GM06990 (cell line): ENCODE measurements at places on chromosomes 3 and 15.
A peak's percentile ranks its signal among the peaks of the same experiment; 100 is the strongest.

DNA sequence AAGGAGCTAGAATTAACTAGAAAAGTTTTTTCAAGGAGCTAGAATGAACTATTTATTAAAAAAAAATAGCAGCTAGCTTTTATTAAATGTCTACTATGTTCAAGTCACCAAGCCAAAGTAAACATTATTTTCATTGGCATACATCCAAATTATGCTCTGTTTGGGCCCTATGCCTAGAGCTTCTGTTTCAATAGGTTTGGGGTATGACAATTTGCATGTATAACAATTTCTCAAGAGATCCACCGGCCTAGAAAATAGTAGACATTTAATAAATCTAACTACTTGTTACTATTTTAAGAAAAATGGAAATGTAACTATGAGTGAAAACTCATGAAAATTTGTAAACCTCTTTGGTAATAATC is 8.0 kb downstream of the GABRR3 start:
- no peak for DNase-seq

GRCh38 chr3:195551381-195551978 is 8.4 kb upstream of the PPP1R2 start:
- DNase-seq: no peak

GRCh38 chr3:98900265-98901118 is 1.0 kb downstream of the DCBLD2 start:
- peak; percentile 59 for DNase-seq

DNA sequence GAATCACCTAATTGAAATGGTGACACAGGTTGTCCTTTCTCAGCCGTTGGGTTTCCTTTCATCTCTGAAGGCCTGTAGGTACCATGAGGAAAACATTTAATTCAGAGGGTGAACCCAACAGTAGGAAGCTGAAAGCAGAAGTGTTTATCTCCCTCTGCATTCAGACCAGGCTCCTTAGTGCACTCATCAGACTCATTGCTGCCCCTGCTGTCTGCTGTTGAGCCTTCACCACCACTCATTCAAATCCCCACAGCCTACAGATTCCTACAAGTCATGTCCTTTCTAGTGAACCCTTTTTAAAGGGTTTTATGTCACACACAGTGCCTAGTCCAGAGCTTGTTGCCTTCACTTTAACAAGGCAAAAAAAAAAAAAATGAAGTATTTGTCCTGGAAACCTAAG is 13.4 kb downstream of the WDR48 start:
- peak; percentile 15 for DNase-seq

DNA sequence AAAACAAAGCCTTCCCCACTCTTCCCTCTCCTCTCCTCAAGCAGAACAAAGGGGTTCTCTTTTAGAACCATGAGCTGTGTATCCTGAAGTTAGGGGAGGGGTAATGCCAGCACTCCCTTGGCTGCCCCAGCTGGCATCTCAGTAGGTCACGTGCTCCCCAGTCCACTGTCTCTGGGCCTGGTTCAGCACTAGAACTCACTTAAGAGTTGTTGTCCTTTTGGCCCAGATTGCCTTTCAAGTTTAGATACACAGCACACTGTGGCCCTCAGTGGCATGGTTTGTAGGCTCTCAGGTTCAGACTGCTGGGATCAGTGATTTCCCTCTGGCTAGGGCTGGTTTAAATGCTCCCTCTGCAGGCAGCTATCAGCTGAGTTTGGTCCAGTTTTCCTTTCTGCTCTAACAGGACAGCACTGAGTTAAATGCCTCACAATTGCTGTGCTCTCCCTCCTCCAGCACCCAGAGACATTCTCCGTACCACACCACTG is 188.4 kb upstream of the ST8SIA2 start:
- no peak for DNase-seq

GRCh38 chr3:186361762-186362536 is at the start of gene DGKG:
TSS of gene DGKG (minus strand) at chr3:186362234. CDS start at chr3:186320459, 41,775 bp downstream.
- peak; percentile 78 for DNase-seq

DNA sequence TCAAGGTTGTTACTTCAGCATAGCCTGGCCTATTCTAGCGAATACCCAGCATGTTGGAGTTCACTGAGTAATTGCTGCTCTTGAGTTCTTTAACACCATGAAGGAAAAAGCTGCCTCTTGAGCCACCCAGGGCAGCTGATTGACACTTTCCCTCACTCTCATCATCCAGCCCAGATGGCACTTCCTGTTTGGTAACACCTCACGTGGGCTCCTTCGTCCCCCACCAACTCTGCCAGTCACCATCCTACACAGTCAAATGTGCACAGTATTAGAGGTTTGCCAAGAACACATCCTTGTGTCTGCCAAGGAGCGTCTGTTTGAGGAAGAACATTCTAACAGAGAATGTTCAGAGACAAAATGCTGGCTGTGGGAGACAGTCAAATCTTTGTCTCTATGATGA is 266.3 kb downstream of the RPLP1 start:
- no peak for DNase-seq

- no peak for DNase-seq
Measured at GRCh38 chr3:29156086-29156715, 124.7 kb upstream of the RBMS3 start.

- DNase-seq: no peak
Measured at GRCh38 chr15:40097968-40098476, 10.7 kb downstream of the BMF start.

DNA sequence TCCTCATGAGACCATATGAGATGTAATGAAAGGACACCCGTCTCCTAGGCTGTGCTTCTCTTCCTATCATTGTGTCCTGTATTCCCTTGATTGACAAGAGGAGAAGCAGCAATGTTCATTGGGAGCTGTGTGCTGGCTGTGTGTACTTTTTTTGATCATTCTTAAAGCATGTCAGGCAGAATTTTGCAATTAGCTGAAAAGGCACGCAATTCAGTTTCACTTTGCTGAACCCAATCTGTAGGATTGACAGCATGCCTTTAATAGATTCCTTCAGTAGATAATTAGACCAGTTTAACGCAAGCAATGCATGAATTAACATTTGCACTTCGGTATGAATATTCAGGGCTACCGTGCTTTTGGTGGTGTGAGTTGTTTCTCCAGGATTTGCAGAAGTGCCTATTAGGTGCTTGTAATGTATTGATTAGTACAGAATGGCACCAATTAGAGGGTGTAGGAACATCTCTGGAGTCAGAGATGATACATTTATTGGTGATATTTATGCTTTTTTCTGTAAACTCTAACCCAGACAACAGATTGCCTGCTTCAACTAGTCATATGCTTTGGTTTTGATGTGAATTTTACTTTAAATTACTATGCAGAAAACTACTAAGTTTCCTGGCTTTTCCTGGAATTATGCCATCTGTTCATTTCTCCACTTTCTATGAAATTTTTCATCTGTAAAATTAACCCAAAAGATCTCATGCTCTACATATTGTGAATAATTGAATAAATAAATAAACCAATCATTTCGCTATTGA is 114.3 kb downstream of the NSUN3 start:
- no peak for DNase-seq

DNA sequence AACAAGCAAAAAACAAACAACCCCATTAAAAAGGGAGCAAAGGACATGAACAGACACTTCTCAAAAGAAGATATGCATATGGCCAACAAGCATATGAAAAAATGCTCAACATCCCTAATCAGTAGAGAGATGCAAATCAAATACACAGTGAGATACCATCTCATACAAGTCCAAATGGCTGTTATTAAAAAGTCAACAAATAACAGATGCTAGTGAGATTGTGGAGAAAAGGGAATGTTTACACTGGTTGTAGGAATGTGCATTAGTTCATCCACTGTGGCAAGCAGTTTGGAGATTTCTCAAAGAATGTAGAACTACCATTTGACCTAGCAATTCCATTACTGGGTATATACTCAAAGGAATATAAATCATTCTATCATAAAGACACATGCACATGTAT is 44.5 kb downstream of the RIOX2 start:
- no peak for DNase-seq

DNA sequence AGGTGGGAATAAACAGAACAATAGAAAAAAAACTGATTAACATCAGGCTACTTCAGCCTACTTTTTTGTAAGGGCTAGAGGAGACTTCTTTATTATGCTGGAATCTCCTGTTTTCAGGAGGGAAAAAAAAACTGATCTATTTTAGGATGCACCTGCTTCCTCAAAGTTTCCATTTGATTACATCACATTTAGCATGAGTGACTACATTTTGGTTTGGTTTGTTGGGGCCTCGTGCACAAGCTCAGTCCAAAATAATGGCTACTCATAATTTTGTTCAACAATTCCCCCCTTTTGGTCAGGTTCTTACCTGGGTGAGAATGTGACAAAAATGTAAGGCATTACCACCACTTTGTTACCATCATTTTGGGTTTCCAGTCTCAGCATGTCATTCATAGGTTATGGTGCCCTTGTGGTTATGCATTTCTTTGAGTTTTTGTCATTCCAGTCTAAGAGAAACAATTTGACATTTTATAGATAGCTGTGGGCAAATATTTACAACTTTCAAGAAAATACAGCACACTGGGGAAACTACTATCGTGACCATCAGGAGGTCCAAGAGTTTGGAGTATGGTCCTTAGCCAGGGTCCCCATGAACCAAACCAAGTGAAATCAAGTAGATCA is 93.6 kb upstream of the ATP11B start:
- no peak for DNase-seq

GRCh38 chr15:82944821-82945220 is 7.7 kb downstream of the HOMER2 start:
- no peak for DNase-seq

GRCh38 chr15:82303956-82304777 is 41.5 kb downstream of the SAXO2 start:
- no peak for DNase-seq

GRCh38 chr3:72679540-72680198 is 168.6 kb downstream of the SHQ1 start:
- DNase-seq: peak; percentile 32

GRCh38 chr15:74960995-74961588 is 4.5 kb upstream of the RPP25 start:
- no peak for DNase-seq

DNA sequence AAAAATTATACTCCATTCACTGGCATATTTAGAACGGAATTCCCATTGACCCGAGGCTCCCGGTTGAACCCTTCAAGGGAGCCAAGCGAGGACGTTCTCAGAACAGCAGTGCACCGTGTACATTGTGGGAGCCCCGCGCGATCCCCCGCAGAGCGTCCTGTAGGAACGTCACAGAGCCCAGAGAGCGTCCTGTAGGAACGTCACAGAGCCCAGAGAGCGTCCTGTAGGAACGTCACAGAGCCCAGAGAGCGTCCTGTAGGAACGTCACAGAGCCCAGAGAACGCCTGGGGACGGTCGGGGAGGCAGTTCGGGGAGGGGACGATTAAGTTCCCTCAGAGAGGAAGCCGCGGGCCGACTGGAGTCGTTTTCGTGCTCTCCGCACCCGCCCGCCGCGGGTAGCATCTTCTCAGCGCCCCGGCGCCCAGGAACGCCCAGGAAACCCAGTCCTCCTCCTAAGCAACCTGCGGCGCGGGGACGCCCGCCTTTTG is 506 bp upstream of the ATP1B3 start:
- DNase-seq: no peak

- peak; percentile 13 for DNase-seq
Measured at GRCh38 chr3:151230646-151231045, 27.6 kb upstream of the GPR171 start.

DNA sequence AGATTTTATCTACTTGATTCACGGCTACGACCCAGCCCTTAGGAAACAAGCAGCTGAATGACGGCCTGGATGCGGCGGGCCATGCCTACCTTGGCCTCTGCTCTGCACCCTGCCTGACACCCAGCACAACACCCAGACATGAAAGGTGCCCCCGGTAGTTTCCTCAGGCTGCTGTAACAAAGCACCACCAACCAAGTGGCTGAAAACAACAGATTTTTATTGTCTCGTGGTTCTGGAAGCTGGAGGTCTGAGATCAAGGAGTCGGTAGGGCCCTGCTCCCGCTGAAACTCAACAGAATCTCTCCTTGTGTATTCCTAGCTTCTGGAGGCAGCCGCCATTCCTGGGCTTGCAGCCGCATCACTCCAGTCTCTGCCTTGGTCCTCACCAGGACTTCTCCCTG is 111.7 kb downstream of the ADCY5 start:
- DNase-seq: no peak

DNA sequence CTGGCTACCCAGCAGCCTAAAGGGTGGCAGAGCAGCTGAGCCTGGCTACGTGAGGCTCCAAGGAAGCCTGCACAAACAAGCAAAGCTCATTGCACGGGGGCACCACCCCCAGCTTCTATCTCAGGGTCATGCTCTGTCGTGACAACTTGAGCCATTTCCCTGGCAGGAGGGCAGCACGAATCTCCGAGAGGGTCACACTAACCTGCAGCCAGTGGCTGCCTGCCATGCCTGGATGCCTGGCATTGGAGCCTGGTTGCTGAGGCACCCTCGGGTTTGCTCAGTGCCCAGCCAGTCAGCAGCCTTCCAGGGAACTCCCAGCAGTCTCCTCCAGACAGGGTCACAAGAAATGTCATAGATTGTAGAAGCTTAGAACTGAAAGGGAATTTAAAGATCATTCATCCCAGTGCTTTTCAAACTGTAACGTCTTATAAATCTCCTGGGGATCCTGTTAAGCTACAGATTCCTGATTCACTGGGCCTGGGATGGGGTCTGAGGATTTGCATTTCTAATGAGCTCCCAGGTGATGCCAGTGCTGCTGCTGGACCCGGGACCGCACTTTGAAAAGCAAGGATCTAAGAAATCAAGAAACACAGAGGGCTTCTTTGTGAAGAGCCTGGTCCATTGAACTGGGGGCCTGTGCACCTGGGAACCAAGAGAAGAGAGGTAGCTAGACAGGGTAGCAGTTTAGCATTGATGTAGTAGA is 48.4 kb downstream of the TMEM266 start:
- DNase-seq: no peak

- DNase-seq: no peak
Measured at GRCh38 chr3:157981819-157982218, 124.4 kb downstream of the SHOX2 start.

DNA sequence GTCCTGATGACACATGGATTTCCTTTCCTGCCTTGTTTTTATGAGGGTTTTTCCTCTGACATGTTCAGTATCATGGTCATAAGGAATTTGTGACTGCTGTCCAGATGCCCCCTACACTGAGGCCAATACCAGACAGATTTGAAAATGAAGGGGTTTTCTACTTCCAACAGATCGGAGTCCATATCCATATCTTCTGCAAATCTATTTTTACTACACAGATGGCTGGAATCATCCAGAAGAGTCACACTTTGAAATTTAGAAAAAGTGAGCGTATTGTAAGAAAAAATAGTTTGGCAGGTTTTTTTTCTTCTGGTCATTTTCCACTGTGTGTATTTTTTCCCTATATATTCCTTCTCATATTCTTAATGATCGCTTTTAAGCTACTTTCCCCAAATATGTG is 197.5 kb upstream of the LRRC3B start:
- DNase-seq: no peak

GRCh38 chr3:35664460-35664919 is 25.2 kb downstream of the ARPP21 start:
- DNase-seq: peak; percentile 20

DNA sequence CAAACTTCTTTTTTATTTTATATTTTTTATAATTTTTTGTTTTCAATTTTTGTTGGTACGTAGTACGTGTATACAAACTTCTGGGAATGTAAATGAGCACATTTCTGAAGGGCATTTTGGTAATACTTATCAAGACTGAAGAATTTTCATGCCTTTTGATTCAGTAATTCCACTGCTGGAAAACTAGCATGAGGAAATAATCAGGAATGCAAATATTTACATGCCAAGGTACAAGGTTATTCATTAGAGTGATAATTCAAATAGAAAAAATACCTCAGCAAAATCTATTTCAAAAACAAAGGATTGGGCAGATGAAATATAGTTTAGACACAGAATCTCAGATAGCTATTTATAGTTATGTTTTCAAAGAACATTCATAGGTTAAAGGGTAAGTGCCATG is 128.7 kb downstream of the DMXL2 start:
- no peak for DNase-seq

- no peak for DNase-seq
Measured at GRCh38 chr3:194373899-194374298, 4.4 kb upstream of the LRRC15 start.

- DNase-seq: no peak
Measured at GRCh38 chr15:35311615-35312014, 226.5 kb upstream of the NANOGP8 start.
